ENCODE measurements at places on chromosomes 7 and 10.
A peak's percentile ranks its signal among the peaks of the same experiment; 100 is the strongest.

- DNase-seq: no peak
Measured at GRCh38 chr7:40151504-40151903, 16.7 kb downstream of the SUGCT start.

GRCh38 chr7:45100761-45101480 is 10.6 kb downstream of the TBRG4 start:
- no peak for DNase-seq

DNA sequence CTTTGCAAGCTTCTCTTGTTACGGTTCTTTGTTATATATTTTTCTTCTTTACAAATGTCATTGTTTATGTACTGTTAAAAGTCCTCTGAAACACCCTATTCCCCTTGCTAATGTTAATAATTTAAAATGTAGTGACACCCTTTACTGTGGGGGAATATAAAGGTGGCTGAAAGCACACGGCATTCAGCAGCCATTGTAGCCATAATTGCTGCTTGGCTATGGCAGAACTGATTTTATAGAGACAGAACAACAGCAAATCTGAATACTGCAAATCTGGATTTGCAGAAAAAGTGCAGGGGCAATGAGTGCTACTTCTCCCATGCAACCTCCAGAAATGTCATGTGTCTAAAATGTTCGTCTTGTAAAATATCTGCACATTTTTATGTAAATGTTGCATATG is 3.7 kb upstream of the WASL start:
- no peak for DNase-seq

DNA sequence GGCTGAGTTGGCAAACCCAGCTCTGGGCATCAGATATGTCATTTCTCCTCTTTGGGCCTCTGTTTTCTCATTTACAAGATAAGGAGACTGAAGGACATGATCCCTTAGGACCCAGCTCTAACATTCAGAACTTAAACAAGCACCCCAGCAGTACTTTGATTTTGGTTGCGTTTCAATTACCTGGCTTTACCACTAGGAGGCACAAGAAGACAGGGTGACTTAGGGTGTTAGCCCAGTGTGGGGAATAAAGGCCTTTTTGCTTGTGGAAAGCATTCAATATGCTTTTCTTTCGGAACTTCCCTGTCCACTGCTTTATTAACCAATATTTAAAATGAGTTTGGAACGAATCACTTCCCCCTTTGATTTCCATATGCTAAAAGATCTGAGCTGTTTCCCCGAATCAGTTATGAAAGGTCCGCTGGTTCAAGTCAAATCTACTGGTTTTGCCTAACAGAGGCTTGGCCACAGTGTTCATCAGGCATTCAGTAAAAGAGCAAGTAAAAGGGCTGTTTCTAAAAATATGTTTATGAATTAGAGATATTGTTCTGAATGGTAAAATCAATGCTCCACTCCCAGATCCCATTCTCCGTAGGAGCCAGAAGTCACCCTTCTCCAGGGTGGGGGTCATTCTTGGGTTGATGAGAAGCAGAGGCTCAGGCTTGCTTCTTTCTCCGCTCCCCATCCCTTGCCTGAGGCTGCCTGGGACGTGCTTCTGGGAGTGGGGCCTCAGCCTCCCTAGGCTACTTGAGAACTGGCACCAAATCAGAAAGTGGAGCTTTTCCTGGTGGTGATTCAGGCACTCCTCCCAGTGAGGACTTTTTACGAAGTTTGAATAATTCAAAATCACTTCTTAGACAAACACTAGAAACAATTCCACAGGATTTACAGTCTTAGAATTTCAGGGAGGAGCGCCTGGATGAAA is 105.5 kb downstream of the MYOF start:
- DNase-seq: peak; percentile 34

DNA sequence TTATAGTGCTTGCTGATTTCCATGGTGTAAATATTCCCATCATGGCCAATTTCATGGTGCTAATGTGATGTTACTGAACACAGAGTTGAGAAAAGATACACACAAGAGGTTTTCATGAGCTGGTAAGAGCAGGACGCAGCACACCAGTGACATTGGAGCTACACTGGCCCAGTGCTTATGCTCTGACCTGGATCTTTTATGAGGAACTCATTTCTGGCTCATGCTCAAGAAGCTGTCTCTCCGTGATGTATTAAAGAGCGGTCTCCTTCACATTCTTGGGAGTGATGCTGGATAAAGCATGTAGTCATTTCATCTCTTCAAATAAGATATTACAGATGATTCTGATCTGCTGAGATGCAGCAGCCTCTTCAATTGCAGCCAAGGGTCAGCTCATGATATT is 785.2 kb downstream of the GRID1 start:
- no peak for DNase-seq

Measured in stimulated activated CD8-positive, alpha-beta memory T cell treated with anti-CD3 and anti-CD28 coated beads, Interleukin-4, amount 100 ng/mL, for 48 hours (primary cell).